ENCODE measurements at places on chromosomes 5 and 9.

DNA sequence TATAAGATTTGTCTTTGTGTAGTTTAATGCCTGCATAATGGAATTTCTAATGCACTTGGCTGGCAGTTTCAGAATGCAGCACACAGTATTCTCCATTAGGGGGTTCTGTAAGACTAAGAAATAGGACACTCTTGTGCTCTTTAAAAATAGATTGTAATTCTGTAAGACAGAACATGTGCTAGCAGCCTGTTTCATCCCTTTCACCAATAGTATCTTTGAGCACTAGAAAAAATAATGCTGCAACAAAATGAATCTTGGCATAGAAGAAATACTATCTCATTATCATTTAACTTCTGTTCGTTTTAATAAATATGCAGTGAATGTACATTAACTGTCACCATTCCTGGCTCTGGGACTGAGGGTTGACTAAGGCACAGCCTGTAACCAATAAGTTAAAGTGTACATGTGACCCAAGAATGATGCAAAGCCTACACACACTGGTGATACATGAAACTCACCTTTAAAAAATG, 23.8 kb upstream of the ZNF622 start:
- no peak for DNase-seq

GRCh38 chr5:180438785-180439780, 55.1 kb upstream of the CNOT6 start:
- no peak for DNase-seq

- no peak for DNase-seq
Measured at GRCh38 chr5:96387616-96388015, 45.4 kb downstream of the PCSK1 start.

DNA sequence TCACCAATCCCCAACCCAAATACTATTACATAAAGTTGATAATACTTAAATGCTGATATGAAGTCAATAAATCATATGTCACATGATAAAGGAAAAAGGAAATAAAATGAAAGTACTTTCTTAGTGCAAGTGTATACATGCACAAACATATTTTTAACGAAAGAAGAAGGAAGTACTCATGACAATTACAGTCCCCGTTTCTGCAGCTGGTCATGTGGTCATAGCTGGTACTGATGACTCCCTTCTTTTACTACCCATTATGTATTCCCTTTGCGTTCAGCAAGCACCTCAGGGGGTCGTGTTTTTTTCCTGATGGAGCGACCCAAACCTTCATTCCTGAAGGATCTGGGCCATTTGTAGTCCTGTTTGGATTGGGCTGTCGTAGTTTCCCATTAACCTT, 27.3 kb downstream of the CENPP start:
- DNase-seq, result no peak

DNA sequence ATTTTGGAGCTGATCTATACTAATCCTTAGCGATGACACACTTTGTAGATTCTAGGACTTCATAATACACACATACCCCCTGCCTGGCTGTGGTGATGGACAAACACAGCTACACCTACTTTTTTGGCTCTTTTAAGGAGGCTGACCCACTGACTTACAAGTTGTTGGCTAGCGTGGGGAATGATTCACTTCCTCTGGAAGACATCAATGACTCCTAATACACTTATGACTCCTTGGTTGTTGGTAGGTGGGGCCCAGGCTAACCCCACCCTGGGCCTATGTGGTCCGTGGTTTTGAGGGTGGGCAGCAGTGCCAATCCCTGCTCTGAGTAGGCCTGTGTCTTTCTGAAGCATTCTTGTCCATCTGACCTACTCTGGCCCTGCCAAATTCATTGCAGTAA, 144.4 kb downstream of the SLC12A2 start:
- no peak for DNase-seq

- DNase-seq, result no peak
Measured at GRCh38 chr5:141560725-141561483, 57.9 kb downstream of the DIAPH1 start.

- DNase-seq, result no peak
Measured at GRCh38 chr5:141862936-141863543, 15.2 kb downstream of the PCDH1 start.

GRCh38 chr5:87229780-87230179, 37.9 kb upstream of the RASA1 start:
- DNase-seq, result no peak

DNA sequence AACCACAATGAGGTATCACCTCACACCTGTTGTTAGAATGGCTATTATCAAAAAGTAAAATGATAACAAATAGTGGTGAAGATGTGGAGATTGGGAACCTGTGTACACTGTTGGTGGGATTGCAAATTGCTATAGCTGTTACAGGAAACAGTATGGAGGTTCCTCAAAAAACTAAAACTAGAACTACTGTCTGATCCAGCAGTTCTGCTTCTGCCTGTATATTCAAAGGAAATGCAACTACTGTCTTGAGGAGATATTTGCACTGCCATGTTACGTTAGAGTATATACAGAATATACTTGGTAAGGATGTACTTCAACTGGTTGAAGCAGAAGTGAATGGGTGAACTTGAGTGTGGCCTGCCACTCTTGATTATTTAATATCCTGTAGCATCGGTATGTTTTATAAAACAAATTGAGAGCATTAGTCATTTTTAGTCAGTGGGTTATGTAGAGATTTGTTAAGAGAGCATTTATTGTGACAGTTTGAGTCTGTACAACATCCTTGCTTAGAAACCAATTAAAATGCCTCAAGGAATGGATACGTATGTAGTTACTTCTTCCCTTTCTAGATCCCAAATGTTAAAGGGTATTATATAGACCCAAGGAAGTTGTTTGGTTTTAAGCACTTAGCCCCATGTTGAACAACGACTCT, 37.5 kb downstream of the ZCCHC7 start:
- DNase-seq, result no peak

Data from CD4-positive, alpha-beta T cell (primary cell).